Endothelial cell of umbilical vein (primary cell): ENCODE measurements at places on chromosomes 3 and 15. TPM values are rescaled to one million over a fixed set of nuclear protein-coding genes. Genes with fewer than 3 reads are reported as not detected.
A peak's percentile ranks its signal among the peaks of the same experiment; 100 is the strongest.

GRCh38 chr3:39184081-39184967, 8.1 kb downstream of the XIRP1 start:
- no peaks in the 10 kb centered on the region for H3K36me3 ChIP-seq
- no peak overlapping the region for H3K27ac ChIP-seq
- DNase-seq = no peak

- H3K27ac ChIP-seq = peak overlapping the region; percentile 82
- H3K36me3 ChIP-seq = peaks cover 9% of the 10 kb centered on the region
- DNase-seq = peak; percentile 80
- H3K4me3 ChIP-seq = no peak overlapping the region
- H3K4me1 ChIP-seq = peaks cover 93% of the 10 kb centered on the region
- H3K27me3 ChIP-seq = no peaks in the 10 kb centered on the region
Observed at GRCh38 chr15:41930221-41930866, 36.5 kb upstream of the SPTBN5 start.

DNA sequence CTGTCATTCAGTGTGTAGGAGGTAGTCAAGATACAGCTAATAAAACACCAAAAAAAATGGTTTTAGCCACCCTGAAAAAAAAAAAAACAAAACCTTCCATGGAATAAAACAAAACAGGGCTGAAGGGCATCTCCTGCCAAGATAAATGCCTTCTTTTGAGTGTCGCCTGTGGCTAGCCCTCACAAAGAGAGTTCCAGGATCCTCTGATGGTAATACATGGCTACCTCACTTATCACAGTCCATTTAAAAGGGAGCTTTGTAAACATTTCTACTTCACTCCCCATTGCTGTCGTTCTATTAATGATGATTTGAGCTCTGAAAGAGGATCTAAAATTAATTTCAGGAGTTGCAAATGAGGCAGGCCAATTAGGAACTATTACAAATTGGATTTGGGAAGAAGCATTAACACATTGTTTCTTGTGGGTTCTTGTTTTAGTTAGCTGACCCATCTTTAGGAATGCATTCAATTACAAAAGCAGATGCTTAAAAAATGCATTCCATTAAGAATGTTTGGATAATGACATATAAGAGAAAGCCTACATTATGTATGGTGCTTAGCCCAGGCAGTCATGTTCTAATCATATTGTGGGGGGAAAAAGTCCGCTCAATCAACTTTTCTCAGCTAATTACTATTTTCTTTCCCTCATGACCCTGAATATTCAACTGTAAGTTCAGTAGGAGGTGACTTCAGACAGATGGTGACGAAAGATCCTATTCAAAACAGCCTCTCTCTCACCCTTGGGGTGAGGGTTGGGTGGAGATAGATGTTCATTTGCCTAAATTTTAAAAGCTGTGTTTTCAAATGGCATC, 255.1 kb upstream of the WNT5A start:
- H3K4me1 ChIP-seq = no peaks in the 10 kb centered on the region
- H3K36me3 ChIP-seq = no peaks in the 10 kb centered on the region
- DNase-seq = no peak
- no peak overlapping the region for H3K27ac ChIP-seq

- DNase-seq = no peak
- no peaks in the 10 kb centered on the region for H3K27me3 ChIP-seq
- no peak overlapping the region for H3K4me3 ChIP-seq
- peak overlapping the region; percentile 98 for H3K27ac ChIP-seq
Observed at GRCh38 chr3:62602129-62602770, 228.9 kb upstream of the FEZF2 start.

- H3K4me3 ChIP-seq = no peak overlapping the region
- peaks cover 29% of the 10 kb centered on the region for H3K4me1 ChIP-seq
- no peak overlapping the region for H3K27ac ChIP-seq
- no peaks in the 10 kb centered on the region for H3K36me3 ChIP-seq
- no peaks in the 10 kb centered on the region for H3K27me3 ChIP-seq
Observed at GRCh38 chr15:74785194-74786032, 3.5 kb downstream of the CSK start.

The SLITRK3 gene
- not detected in 2 replicates for total RNA-seq

GRCh38 chr3:184567946-184568559, 6.5 kb downstream of the EPHB3 start:
- H3K27me3 ChIP-seq = peaks cover 42% of the 10 kb centered on the region
- no peak overlapping the region for H3K4me3 ChIP-seq
- H3K27ac ChIP-seq = no peak overlapping the region

DNA sequence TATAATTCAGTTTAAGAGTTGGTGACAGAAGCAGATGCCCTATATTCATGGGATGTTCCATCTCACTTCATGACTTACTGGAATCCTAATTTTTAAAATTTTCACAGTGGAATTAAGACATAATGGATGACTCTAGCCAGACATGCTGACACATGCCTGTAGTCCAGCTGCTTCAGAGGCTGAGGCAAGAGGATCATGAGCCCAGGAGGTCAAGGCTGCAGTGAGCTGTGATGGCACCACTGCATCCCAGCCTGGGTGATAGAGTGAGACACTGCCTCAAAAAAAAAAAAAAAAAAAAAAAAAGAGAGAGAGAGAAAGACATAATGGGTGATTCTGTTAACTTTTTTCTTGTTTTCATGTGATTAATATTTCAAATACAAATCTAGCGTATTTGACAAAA, 123.6 kb downstream of the KLHL25 start:
- no peak overlapping the region for H3K27ac ChIP-seq
- H3K27me3 ChIP-seq = no peaks in the 10 kb centered on the region
- H3K36me3 ChIP-seq = peaks cover 6% of the 10 kb centered on the region
- no peak for DNase-seq
- H3K4me1 ChIP-seq = peaks cover 18% of the 10 kb centered on the region
- no peak overlapping the region for H3K4me3 ChIP-seq

The TRH gene
- total RNA-seq = not detected in 2 replicates

The CLDN1 gene
- 0.27 and 0.32 TPM in 2 replicates for total RNA-seq

The TMEM45A gene
- 5.4 and 5.6 TPM in 2 replicates for total RNA-seq

- no peak for DNase-seq
- no peak overlapping the region for H3K27ac ChIP-seq
- H3K4me3 ChIP-seq = no peak overlapping the region
- no peaks in the 10 kb centered on the region for H3K4me1 ChIP-seq
- H3K27me3 ChIP-seq = no peaks in the 10 kb centered on the region
Observed at GRCh38 chr3:193879099-193879863, 256.7 kb upstream of the HES1 start.

DNA sequence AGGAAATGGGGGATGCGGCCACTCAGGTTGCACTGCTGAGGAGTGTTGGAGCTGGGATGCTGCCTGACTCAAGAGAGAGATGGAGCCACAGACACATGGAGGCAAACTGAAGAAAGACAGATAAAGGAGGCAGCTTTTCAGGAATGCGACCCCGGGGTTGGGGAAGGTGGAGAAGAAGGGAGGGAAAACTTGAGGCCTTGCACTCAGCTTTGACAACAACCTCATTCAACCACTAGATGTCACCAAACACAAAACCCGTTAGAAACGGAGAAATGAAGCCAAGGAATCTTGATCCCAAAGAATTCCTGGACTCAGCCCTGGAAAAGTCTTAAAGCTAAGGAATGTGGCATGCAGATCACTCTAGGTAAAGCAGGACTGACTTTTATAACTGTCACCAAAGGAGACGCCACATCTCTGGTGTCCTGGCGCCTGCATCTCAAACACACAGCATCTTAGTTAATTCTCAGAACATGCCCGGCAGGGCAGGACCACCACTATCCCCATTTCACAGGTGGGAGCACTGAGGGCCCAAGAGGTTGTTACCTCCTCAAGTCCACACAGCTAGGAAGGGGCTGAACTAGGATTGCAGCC, 59.6 kb upstream of the LMCD1 start:
- peak; percentile 76 for DNase-seq
- no peak overlapping the region for H3K4me3 ChIP-seq
- no peak overlapping the region for H3K27ac ChIP-seq

The ATP10A gene
- total RNA-seq = not detected in 2 replicates

DNA sequence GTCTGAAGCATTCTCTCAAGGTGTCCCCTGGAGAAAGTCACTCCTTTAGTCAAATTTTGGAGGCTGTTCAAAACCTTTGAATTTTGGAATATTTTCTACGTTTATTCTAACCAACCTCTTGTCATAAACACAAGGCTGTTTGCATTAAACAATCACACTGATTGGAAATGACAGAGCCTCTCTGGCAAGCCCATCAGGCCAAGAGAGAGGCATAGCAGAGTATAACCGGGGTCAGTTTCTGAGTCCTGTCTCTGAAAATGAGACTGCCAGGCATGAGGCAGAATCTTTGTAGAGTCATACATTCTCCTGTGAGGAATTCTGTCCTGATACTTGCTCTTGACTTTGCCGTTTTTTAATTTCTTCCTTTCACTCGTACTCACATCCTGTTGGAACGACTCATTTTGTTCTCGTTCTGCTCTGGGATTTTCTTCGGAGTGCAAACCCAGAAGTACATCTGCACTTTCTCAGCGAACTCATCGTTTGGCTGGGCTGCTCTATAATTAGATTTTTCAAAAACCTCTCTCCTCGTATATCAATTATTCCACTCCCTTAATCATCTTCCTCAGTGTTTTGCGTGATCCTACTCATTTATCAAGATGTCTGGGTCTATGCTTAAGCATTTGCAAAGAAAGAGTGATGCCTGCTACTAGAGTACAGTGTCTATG, 114.2 kb downstream of the AGBL1 start:
- H3K4me3 ChIP-seq = no peak overlapping the region
- H3K27me3 ChIP-seq = no peaks in the 10 kb centered on the region
- H3K4me1 ChIP-seq = no peaks in the 10 kb centered on the region
- no peak for DNase-seq
- no peaks in the 10 kb centered on the region for H3K36me3 ChIP-seq
- no peak overlapping the region for H3K27ac ChIP-seq

DNA sequence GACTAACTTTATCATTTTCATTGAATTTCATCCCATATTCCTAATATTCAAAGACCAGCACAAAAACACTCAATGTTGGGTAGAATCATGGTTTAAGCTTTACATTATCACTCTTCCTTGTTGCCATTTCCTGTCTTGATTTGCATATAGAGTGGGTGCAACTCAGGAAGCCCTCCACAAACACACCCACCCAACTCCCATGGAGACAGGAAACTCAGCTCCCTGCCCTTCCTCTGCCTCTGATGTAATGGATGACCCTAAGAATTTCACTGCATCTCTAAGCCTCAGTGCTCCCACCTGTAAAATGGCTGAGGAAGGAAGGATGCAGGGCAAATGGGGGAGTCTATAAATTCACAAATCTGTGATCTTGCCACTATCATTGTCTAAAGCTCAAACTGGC, 98.1 kb upstream of the BFSP2 start:
- no peaks in the 10 kb centered on the region for H3K36me3 ChIP-seq
- H3K4me3 ChIP-seq = no peak overlapping the region
- no peaks in the 10 kb centered on the region for H3K27me3 ChIP-seq
- H3K4me1 ChIP-seq = peaks cover 38% of the 10 kb centered on the region
- peak; percentile 40 for DNase-seq

The TNFSF10 gene
- total RNA-seq = 18.5 and 31.2 TPM in 2 replicates

DNA sequence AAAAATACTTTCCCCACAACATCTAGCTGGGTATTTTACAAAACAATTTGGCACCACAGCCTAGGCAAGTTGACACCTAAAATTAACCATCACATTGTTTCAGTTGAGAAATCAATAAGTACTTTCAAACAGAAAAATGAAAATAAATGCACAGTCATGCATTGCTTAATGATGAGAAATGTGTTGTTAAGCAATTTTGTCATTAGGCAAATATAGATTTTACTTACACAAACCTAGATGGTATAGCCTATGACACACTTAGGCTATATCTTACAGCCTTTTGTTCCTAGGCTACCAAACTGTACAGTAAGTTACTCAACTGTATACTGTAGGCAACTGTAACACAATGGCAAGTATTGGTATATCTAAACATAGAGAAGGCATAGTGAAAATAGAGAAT, 608.6 kb upstream of the BCHE start:
- no peaks in the 10 kb centered on the region for H3K4me1 ChIP-seq
- H3K4me3 ChIP-seq = no peak overlapping the region
- H3K27me3 ChIP-seq = no peaks in the 10 kb centered on the region
- no peak for DNase-seq
- no peak overlapping the region for H3K27ac ChIP-seq

GRCh38 chr15:83012636-83013035, 1.2 kb upstream of the C15orf40 start:
- no peaks in the 10 kb centered on the region for H3K27me3 ChIP-seq
- H3K4me3 ChIP-seq = no peak overlapping the region
- no peak for DNase-seq
- no peak overlapping the region for H3K27ac ChIP-seq
- H3K36me3 ChIP-seq = peaks cover 6% of the 10 kb centered on the region
- peaks cover 24% of the 10 kb centered on the region for H3K4me1 ChIP-seq

DNA sequence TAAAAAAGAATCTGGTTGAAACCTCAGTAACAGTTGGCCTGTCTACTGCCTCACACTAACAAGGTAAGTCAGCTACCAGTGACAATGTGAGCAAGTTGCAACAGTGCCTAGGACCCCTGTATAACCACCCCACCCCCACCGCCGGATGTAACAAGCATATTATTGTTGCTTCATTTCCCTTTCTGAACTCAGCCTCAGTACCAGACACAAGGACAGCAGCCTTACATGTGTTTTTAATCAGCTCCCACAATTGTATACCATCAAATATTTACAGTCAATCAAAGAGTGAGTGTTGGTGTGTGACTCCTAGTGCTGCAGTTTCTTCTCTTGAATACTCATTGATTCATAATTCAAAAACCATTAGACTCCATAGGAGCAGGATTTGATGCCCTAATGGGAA, 96.4 kb downstream of the PYDC2 start:
- H3K27me3 ChIP-seq = no peaks in the 10 kb centered on the region
- H3K4me1 ChIP-seq = no peaks in the 10 kb centered on the region
- no peak overlapping the region for H3K27ac ChIP-seq
- DNase-seq = no peak
- no peaks in the 10 kb centered on the region for H3K36me3 ChIP-seq

GRCh38 chr15:70340494-70340870, 242.8 kb upstream of the TLE3 start:
- H3K36me3 ChIP-seq = no peaks in the 10 kb centered on the region
- H3K4me1 ChIP-seq = no peaks in the 10 kb centered on the region
- H3K4me3 ChIP-seq = no peak overlapping the region
- no peaks in the 10 kb centered on the region for H3K27me3 ChIP-seq
- no peak for DNase-seq

DNA sequence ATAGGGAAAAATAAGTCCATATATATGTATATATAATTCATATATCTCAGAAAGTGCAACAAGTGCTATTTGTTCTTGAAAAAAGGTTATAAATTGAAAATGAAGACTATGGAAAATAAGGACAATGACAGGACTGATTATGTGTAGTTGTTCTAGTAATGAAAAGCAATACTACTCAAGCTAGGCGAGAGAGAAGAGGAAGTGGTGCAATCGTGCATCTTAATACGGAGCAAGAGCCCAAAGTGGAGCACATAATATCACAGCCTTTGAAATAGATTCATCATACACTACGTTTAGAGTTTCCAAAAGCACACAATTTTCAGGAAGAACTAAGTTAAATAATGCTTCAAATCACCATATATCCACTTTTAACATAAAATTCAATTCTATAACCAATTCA, 87.9 kb downstream of the ULK4 start:
- H3K4me1 ChIP-seq = no peaks in the 10 kb centered on the region
- no peak overlapping the region for H3K4me3 ChIP-seq

The P2RY14 gene
- total RNA-seq = not detected in 2 replicates
